ENCODE measurements at places on chromosomes 7 and 10.
A peak's percentile ranks its signal among the peaks of the same experiment; 100 is the strongest.

- DNase-seq = no peak
Measured at GRCh38 chr7:44395067-44395466, 69.7 kb upstream of the CAMK2B start.

DNA sequence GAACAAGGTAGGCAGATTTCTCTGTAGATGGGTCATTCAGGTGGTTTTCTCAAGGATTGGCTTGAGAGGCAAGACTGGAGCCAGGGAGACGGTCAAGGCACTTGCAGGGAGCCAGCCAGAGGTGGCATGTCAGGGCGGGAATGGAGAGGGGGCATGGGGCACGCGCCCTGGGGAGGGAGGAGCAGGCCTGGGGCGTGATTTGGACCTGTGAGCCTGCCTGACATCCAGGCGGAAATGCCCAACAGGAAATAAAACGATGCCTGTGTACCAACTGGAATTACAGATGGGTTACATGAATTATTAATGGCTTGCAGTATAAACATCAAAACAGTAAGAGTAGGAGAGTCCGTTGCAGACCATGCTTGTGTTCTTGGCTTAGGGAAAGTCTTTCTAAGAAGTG lies 8.6 kb upstream of the SUN1 start:
- no peak for DNase-seq

DNA sequence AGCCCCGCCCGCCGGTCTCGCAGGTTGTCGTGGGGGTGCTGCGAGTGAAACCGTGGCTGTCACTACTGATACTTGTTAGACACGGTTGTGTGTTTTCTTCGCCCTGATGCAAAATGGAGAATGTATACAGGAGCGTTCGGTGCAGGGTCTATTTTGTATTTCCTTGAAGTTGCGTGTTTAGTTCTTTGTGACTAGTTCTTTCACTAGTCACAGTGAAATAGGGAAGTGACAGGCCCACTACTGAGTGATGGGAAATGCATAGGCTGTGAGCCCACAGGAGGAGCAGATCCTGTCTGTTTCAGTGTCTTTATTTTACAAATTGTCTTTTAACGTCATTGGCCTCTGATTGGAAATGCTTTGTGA lies 675 bp downstream of the ABRAXAS2 start:
- DNase-seq = peak; percentile 8

GRCh38 chr10:3027866-3028265 lies 39.5 kb upstream of the PFKP start:
- no peak for DNase-seq

DNA sequence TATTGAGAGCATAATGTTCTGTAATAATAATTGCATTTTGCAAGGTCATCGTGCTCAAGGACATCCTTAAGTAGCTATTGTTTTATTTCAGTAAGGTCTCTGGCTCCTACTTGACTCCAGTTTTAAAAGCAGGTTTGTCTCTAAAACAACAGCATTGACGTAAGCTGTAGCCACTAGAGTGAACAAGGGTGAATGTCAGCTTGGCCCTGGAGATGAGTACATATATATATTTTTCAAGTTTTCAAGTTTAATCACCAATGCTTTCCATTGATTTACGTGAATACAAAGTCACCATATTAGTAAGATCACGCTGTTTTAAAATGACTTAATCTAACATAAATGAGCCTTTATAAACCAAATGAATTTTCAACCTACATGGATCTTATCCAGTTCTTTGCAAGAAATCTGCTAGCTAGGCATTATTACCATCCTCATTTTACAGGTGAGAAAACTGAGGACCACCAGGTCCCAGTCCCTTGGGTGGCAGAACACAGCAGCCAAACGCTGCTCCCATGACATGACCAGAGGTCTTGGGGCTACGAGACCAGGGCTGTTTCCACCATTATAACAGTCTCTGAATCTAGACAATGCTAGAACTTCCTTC lies 57.2 kb upstream of the ELMO1 start:
- no peak for DNase-seq

DNA sequence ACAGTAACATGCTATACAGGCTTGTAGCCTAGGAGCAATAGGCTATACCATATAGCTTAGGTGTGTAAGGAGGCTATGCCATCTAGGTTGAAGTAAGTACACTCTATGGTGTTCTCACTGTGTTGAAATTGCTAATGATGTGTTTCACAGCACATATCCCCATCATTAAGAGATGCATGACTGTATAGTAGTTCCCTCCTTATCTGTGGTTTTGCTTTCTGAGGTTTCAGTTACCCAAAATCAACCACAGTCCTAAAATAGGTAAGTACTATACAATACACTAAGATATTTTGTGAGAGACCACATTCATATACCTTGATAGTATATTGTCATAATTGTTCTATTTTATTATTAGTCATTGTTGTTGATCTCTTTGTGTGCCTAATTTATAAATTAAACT lies 12.7 kb downstream of the FZD1 start:
- no peak for DNase-seq

DNA sequence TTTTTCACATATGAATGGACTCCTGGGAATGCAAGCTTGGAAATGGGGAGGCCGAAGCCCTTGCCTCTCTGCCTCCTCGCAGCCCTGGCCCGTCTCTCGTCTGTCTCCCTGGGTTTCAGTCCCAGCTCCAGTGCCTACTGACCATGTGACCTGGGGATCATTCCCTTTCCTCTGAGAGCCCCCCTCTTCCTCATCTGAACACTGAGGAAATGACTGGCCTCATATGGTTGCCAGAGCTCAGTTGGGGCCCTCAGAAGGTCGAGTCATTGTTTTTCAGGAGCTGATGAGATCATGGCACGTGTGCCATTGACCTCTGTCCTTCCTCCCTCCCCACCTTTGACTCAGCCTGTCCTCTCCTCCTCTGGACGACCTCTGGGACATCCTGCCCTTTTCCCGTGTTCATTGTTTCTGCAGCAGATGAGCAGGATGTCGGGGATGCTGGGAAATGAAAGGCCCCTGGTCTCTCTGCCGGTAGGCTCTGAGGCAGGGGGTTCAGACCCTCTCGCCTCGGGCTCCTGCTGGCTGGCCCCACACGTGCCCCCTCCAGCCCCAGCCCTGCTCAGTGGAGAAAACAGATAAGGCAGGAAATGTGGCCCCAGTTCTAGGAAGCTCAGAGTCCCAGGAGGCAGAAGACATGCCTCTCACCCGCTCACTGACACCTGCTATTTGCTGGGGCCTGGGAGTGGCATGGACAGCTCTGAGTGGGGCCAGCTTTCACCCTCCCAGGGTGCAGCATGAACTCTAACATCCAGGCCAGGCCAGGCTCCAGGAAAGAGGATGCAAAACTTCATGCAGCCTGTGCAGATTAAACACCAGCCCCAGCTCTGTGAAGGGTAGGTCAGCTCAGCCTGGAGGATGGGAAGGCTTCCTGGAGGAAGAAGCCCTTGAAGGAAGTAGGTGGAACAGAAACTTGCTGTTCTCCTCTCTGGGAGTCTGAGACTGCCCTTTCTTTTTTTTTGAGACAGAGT lies 8.3 kb upstream of the PPP1R35 start:
- peak; percentile 85 for DNase-seq

GRCh38 chr7:33400214-33400538 lies 270.8 kb downstream of the BBS9 start:
- DNase-seq = no peak

- DNase-seq = no peak
Measured at GRCh38 chr10:61329854-61330253, 123.3 kb downstream of the TMEM26 start.

DNA sequence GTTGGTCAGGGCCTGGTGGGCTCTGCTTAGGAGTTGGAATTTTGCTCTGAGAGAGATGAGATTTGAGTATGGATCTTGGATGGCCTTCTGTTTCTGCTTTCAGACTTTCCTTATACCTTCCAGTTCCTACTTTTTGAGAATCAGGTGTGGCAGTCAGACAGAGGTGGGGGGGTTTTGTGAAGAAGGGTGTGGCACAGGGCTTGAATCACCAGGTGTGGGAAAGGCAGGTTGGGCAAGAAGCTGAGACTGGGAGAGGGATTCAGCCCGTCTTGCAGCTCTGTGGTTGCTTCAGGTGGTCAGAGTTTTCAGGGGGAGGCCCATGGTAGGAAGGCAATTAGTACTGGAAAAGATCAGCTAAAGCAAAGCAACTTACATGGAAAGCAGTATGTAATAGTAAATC lies 340.2 kb downstream of the LRMDA start:
- no peak for DNase-seq

DNA sequence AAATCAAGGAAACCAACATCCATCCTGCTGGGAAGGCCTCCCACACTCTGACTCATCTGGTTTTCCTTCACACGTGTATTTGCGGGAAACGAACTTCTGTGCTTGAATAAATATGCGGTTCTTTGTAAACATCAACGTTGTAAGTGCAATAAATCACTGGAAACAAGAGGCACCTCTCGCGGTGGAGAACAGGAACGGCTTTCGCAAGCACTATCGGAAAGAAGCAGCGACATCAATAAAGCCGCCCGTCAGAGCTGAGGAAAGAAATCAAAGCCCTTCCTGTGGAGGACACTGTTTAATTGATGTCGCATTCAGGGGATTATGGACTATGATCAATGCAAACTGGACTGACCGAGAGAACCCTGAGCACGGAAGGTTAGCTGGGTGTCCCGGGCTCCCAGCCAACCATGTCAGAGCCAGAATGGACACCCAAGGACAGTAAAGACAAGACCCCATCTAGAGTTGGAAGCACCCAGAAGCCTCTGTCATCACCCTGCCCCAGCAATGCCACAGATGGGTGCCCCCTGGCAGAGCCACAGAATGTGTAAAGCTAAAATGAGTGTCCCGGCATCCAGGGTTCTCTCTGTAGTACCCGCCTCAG lies 37.6 kb downstream of the OAT start:
- DNase-seq = no peak

GRCh38 chr10:21079330-21079658 lies 182.2 kb upstream of the NEBL start:
- DNase-seq = no peak

DNA sequence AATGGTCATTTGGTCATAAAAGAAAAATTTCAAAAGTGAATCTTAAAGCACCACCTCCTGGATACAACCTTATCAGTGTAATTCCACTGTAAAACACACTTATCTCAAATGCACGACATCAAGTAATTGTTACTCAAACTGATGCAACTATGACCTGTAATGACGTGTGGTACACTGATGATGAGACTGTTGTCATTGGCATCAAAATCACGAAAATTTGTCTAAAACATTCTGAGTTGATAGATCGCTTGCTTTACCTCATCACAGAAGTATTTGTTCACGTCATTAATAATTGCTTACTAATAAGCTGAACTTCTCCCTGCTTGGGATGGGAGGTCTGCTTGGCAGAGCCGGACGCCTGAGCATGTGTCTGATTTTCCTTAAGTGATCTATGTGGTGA lies 221.8 kb upstream of the KLF6 start:
- no peak for DNase-seq

DNA sequence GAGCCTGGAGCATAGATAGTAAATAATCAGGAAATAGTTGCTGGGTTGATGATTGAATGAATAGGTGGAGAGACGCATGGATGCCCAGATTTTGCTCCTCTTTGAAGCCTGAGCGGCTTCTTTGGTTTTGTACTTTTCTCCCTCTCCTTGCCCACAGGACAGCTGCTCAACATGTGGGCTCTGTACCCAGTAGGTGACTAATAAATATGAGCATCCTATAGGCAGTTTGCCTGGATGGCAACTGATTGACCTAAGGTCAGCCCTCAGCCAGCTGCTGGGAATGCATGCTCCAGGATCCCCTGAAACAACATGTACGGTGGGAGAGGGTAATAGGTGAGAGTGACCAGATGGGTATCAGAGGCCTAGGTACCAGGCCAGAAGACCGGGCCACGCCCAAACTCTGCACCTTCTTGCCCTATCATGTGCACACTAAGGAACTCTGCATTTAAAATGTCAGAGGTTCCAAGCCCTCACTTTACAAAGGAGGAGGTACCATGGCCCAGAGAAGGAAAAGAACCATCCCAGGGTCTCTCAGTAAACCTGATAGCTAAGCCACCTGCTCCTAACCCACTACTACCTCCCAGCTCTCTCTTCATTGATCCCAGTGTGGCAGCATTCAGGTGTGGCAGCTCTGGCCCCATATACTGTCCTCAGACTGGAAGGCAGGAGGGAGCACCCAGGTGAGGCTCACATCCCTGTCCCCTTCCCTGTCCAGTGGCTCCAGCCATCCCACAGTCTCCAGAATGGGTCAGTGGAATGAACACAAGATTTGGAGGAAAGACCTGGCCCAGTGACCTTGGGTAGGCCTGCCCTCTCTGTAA lies 2.7 kb upstream of the ZCCHC24 start:
- DNase-seq = no peak

- no peak for DNase-seq
Measured at GRCh38 chr10:86221442-86222335, 144.9 kb downstream of the GRID1 start.

GRCh38 chr7:91929463-91929862 lies 11.2 kb upstream of the AKAP9 start:
- DNase-seq = no peak

DNA sequence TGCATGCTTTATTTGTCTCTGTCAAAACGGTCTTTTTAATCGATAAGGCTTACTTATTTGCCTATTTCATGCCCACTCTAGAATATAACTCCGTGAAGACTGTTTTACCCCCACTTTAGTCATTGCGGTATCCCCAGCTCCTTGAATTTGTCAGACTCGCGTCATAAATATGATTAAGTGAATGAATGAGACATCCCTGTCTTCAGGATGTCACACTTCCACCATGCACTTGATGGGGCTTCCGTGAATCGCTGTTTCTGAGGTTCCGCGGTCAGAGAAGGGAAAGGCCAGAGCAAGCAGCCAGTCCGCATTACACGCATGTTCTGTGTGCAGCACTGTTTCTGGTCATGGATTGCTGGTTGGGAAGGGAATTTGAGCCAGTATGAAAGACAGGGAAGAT lies 138.8 kb downstream of the CELF2 start:
- no peak for DNase-seq

GRCh38 chr10:12849319-12850181 lies 152.0 kb downstream of the CCDC3 start:
- DNase-seq = no peak

GRCh38 chr7:116316838-116317628 lies 106.7 kb downstream of the TES start:
- peak; percentile 99 for DNase-seq

- no peak for DNase-seq
Measured at GRCh38 chr7:69813637-69814240, 215.5 kb downstream of the AUTS2 start.

DNA sequence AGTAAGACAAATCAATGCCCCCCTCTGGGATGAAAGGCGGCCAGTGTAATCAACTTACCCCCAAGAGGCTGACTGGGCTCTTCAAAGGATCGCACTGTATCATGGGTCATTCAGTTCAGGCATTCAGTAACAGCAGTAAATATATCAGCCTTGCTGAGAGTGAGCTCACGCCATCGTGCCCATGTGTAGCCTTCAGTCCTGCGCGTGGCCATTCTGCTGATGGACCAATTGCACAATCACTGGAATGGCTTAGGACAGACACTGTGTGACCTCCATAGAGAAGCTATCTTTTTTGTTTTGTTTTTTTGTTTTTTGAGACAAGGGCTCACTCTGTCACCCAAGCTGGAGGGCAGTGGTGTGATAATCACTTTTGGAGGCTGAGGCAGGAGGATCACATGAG lies 9.1 kb upstream of the PRKRIP1 start:
- DNase-seq = no peak

- DNase-seq = peak; percentile 86
Measured at GRCh38 chr7:44637788-44638594, 31.6 kb downstream of the OGDH start.

GRCh38 chr7:81719865-81720264 lies 50.0 kb downstream of the HGF start:
- DNase-seq = no peak

- DNase-seq = no peak
Measured at GRCh38 chr10:129063877-129064276, 403.2 kb upstream of the MGMT start.

Measured in EL (cell line).